ENCODE measurements at places on chromosomes 3 and 15.

- DNase-seq: no peak
Observed at GRCh38 chr3:117963858-117964257, 1070.8 kb downstream of the IGSF11 start.

- DNase-seq: no peak
Observed at GRCh38 chr15:61063875-61064320, 165.2 kb downstream of the RORA start.

DNA sequence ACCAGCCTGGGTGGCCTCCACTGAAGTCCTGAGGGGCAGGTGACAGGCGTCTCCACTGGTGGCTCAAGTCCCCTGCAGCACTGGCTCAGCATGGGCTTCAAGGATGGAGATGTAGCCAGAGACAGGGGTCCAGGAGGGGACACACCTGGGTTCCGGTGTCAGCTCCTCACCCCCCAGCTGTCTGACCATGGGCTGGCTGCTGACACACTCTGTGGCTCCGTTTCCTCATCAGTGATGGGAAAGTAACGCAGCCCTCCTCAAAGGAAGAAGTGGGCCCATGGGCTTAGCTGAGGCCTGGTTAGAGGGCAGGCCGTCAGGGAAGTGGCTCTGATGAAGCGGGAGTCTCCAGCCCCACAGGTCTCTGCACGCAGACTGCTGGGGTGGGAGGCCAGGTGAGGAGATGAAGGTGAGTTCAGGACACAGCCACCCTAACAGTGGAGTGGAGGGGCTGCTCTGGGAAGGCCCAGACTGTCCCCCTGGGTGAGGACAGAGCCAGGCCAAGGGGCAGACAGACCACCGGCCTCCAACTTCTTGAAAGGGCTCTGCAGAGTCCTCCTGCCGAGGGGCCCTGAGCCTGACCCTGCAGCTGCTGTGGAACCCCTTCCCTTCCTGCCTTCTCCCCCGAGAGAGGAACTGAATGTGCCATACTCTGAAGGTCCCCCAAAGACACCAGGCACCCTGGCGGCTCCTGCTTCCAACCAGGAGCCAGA lies 24.0 kb downstream of the PSTPIP1 start:
- no peak for DNase-seq

- DNase-seq: no peak
Observed at GRCh38 chr15:81073801-81074200, 60.3 kb upstream of the CFAP161 start.

DNA sequence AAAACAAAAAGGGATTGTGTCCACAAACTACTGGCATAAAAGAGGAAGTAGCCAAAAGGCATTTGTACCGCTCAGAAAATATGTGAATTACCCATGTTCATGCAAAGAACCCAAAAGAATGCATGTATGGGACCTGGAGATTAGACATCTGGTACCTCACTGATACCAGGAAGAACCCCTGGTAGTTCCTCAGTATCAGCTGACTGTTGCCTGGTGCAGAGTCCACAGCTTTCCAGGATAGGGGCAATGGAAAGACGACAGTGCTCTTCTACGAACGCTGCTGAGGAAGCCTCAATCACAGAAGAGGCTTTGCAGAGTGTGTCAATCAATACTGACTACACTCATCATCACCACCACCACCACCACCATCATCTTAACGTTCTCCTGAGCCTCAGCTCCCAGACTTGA lies 63.3 kb downstream of the ATP8B4 start:
- DNase-seq: no peak

- no peak for DNase-seq
Observed at GRCh38 chr3:147654827-147655226, 245.7 kb downstream of the ZIC1 start.

- DNase-seq: no peak
Observed at GRCh38 chr3:99366663-99367429, 271.5 kb upstream of the COL8A1 start.

DNA sequence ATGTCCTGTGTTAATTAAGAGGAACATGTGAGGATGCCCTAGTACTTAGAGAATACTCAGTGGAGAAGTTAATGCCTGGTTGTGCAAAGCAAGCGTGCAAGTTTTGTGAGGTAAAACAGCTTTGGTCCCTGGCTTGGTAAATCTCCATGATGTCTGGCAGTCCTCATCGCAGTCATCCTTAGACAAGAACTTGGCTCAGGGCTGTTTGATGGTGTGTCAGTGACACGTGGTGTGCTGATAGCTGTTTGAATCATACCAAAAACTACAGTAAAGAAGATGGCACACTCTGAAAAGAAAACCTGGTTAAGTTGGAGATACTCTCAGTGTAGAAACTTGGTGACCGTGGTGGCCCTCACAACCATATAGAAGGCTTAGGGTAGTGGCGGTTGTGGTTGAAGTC lies 361.7 kb downstream of the FEZF2 start:
- DNase-seq: no peak

DNA sequence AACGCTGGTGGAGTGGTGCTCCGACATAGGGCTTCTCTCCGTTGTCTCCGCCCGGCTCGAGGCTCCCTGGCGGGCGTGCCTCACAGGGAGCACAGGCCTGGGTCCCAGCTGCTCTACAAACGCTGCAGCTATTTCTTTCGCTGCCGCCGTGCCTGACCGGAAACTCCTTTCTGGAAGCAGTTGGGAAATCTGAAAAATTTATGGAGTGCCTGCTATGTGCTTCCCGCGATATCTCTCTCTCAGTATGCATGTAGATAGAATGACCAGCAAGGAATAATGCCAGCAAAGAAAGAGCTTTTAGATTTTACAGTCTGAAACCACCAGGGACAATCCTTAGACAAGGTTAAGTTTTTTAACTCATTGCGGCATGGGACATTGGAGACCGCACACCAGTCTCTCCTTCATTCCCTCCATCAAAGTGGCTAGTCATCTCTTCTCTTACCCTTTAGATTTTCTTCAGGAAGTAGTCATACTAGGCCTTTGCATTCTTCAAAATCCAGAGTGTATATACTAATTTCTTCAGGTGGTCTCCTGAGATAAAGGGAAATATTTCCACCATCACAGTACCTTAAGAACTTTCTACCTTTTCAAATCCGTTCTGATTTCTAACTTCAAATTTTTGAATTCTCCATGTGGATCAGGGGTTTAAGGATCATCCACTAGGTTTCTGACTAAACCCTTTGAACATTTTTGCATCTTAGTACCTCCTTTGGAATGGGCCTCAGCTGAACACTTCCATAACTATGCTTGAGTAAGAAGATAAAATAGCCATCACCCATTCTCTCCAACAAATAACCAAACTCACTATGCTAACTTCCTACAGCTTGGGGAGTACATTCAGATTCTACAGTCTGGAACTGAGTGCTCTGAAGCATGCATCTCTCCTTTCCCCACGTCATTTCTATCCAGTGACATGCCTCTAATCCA lies 1.1 kb upstream of the NPHP3 start:
- no peak for DNase-seq
